D341Med (cell line): ENCODE measurements at places on chromosomes 11 and 22.

DNA sequence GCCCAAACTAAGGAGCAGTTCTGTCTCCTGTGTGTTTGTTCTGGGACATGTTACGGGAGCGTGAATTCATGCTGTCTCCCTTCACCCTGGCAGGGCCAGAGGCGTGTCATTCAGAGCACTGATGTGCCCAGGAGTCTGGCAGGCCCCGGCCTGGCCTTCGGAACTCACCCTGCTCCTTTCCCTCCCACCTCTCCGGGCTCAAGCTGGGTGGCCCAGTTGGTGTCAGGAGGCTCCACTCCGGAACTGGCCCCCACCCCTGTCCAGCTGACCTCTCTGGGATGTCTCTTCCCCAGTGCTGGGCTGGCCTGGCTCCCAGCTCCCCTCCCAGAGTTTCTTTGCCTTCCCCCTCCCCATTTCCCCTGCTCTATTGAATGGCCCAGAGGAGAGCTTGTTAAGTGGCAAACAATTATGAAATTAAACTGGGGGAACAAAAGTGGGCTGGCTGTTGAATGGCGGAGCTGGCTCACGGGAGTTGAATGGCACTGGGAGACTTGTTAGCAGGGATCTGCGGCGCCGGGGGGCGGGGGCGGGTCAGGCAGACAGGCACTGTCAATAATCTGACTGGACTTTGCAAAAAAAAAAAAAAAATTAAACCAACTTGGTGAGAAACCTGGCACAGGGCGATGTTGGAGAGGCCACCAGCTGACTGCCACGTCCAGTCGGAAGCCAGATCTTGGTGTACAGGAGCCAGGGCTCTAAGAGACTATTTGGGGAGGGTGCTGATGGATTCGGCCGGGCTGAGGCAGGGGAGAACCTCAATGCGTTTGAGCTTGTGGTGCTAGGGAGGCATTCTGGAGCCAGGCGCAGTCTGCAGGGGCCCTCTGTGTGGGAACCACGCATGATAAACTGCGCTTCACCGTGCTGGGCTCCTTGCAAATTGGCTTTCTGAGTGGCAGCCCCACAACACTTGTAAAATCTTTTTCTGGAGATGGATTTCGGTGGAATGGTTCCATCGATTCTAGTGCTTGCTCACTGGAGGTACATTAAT lies 1.3 kb downstream of the MPPED1 start:
- DNase-seq: no peak

DNA sequence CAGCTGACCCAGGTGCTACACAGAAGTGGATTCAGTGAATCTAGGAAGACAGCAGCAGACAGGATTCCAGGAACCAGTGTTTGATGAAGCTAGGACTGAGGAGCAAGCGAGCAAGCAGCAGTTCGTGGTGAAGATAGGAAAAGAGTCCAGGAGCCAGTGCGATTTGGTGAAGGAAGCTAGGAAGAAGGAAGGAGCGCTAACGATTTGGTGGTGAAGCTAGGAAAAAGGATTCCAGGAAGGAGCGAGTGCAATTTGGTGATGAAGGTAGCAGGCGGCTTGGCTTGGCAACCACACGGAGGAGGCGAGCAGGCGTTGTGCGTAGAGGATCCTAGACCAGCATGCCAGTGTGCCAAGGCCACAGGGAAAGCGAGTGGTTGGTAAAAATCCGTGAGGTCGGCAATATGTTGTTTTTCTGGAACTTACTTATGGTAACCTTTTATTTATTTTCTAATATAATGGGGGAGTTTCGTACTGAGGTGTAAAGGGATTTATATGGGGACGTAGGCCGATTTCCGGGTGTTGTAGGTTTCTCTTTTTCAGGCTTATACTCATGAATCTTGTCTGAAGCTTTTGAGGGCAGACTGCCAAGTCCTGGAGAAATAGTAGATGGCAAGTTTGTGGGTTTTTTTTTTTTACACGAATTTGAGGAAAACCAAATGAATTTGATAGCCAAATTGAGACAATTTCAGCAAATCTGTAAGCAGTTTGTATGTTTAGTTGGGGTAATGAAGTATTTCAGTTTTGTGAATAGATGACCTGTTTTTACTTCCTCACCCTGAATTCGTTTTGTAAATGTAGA lies 1.7 kb downstream of the MALAT1 start:
- no peak for DNase-seq

- DNase-seq: no peak
Measured at GRCh38 chr11:93871526-93871925, 21.1 kb upstream of the VSTM5 start.

DNA sequence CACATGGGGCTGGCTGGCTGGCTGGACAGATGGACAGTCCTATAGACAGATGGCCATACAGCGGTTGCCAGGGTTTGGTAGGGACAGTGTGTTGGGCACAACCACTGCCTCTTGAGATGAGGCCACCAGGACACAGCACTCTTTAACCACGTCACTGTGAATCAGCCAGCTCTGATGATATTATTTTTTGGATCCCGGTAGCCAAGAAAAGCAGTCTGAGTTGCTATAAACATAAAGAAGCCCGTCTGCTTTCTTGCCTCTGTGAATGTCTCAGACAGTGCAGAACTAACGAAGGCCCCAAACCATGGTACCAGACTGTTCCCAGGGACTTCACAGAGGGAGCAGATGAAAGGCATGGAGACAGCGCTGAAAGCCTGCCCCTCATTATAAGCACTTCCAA lies 115.9 kb upstream of the CSNK2A3 start:
- no peak for DNase-seq

- DNase-seq: no peak
Measured at GRCh38 chr22:24950272-24950902, 2.1 kb upstream of the KIAA1671 start.

GRCh38 chr11:71428861-71429435 lies 19.2 kb downstream of the DHCR7 start:
- peak; percentile 2 for DNase-seq

DNA sequence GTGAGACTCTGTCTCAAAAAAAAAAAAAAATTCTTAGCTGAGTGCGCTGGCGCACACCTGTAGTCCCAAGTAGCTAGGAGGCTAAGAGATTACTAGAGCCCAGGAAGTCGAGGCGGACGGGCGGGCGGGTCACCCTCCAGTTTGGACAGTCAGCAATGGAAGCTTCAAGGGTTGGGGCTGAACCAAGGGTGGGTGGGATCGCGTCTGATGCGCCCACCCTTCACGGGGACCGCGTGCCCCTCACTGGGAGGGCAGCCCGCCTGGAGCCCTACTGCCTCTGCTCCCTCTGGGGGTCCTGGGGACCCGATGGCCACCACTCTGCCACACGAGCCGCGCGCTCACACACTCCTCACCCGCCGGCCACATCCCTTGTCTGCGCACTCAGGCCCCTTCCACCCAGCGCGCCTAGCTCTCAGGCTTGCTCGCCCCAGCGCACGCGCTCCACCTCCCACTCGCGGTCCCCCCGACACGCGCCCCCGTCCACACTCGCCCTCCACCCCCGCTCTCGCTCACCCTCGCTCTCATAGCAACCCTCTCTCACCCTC lies 494 bp downstream of the CHID1 start:
- DNase-seq: no peak

- no peak for DNase-seq
Measured at GRCh38 chr22:40855071-40855978, 1.1 kb downstream of the ST13 start.

GRCh38 chr22:37647317-37647716 lies 7.8 kb downstream of the SH3BP1 start:
- DNase-seq: no peak

GRCh38 chr22:48740086-48740730 lies 1087.5 kb downstream of the BRD1 start:
- DNase-seq: no peak

DNA sequence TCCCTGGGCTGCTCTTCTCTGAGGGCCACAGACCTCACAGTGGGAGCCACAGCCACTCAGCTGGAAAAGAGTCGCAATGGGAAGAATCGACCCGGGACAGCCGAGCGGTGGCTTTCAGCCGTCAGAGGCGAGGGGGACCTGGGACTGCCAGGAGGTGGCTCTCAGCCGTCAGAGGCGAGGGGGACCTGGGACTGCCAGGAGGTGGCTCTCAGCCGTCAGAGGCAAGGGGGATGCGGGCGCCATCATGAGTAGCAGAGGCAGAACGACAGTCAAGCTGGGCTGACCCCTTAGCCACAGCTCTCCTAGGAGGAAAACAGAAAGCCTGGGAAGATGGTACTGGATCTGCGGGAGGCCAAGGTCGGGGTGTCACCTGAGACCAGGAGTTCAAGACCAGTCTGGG lies 14.9 kb upstream of the MUC2 start:
- no peak for DNase-seq

- no peak for DNase-seq
Measured at GRCh38 chr11:30583476-30584280, 2.5 kb downstream of the MPPED2 start.

- no peak for DNase-seq
Measured at GRCh38 chr11:83569134-83569805, 283.1 kb upstream of the CCDC90B start.

- DNase-seq: no peak
Measured at GRCh38 chr11:128852327-128853023, 14.6 kb downstream of the KCNJ1 start.

- DNase-seq: no peak
Measured at GRCh38 chr22:38830845-38831108, 13.1 kb downstream of the NPTXR start.

DNA sequence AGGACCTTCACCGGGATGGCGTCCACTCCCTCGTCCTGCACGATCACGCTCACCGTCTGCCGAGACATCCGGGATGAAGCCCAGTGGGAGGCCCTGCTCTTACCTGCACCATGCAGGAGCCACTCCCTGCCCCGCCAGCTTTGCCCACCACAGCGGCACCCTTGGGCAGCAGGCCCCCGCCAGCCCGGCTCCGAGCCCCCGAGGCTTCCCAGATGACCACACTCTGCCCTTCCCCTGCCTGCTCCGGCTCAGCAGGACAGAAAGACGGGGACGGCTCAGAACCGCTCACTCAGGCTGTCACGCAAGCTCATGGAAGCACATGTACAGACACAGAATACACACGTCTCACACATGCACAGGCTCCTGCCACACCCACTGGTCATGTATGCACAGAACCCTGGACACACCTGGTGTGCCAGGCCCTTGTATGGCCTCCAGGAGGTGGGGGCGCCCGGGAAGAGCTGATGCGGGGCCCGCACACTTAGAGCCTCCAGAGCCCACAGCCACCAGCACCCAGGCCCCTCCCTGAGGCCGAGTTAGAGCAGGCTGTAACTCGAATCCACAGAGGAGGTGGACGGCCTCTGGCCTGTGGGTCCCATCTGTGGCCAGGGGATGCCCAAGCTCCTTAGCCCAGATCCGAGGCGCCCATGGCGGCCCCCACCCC lies 8.9 kb upstream of the MAPK11 start:
- no peak for DNase-seq

GRCh38 chr11:117903505-117904382 lies 25.5 kb downstream of the TMPRSS13 start:
- no peak for DNase-seq

DNA sequence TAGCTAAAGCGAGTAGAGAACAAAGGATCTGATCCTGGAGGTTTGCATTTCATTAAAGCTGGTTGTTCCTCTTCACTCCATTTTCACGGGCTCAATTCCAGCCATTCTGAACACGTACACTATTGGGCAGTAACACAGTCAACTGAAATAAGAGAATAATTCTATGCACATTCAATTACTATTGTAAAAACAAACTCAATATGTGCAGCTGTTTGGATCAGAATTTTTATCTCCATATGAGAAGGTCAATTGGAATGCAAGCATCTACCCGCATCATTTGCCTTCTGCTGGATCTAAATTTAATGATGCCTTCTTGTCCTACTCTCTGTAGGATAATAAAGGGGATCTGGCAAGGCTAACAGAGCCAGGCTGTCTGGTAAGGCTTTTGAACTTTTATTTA lies 562.8 kb upstream of the CCDC179 start:
- DNase-seq: no peak

DNA sequence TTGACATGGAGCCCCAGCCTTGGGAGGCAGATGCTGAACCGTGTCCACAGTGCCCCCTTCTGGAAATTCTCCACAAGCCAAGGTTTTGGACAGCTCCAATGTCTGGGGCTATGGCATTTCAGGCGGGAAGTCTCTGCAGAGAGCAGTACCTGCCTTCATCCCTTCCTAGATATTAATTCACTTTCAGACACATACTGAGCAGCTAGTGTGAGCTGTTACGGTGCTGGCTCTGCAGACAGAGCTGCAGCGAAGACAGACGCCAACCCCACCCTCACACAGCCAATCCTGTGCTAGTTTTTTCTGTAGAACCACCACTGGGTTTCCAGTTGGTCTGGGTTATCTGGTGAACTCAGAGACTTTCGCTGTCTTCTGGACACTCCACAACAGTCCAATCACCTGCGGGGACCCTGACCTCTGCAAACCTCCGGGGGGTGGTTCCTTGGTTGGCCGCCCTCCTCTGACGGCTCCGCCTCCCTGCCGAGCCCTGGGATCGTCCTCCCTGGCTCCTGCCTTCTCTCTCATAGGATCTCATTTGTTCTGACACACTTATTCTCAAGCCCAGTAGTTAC lies 9.1 kb downstream of the LMF2 start:
- DNase-seq: peak; percentile 77
